ENCODE measurements at places on chromosomes 6 and 20.

DNA sequence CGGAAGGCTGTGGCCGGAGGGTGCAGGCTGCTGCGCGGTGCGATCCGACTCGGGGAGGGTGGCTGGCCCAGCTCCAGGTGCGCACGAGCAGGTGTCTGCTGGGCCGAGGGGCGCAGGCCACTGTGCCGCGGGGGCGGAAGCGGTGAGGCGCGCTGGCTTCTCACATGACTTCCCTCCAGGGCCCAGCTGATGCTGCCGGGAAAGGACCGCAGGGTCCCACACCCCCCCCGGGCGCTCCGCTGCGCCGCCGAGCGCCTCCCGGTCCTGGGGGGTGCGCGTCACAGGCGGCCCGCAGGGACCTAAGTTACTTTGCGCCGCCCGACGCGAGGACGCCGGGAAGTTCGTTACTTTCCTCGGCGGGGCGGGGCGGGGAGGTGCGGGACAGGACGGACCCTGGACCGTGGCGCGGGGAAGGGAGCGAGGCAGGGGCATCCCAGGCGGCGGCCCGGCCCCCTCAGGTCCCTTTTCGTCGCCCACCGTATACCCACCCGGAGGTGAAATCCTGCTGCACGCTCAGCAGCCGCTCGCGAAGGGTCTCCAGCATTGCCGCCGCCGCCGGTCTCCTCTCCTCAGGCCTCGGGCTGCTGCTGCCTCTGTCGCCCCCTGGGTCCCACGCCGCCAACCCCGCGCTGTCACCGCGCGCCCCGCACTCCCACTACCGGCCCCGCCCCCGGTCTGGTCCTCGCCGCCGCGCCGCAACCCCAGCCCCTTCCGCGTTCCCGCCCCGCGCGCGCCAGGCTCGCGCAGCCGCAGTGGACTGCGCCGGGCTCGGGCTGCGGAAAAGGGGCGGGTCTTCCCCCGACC lies at the start of gene DTNBP1:
TSS of gene DTNBP1 (minus strand) at position 703 of the 804 bp plus-strand sequence. CDS start at position 544, 159 bp downstream.
- peak; percentile 92 for DNase-seq

GRCh38 chr6:108423982-108424705 lies 129.3 kb downstream of the AFG1L start:
- no peak for DNase-seq

DNA sequence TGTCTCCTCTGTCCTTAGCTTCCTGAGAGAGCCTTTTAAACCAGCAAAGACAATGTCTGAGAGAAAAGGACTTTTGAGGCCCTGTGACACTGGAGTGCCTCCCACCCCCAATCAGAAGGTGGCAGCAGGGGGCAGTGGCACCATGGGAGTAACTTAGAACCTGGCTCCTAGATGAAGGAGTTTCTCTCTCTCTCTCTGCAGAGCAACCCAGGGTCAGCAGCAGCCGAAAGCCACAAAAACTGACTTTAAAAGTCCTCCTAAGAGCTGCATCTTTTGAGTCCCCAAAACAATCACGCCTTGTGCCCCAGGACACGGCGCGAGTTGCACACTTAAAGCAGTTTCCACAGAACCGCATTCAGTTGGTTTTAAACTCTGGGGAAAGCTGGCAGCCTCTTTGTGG lies 5.3 kb upstream of the TCP11 start:
- DNase-seq, result no peak

GRCh38 chr20:62952373-62952967 lies at the start of gene SLC17A9:
SLC17A9 (plus strand) TSS chr20:62952709; CDS start chr20:62952831, 122 bp downstream.
- no peak for DNase-seq

GRCh38 chr20:51258582-51259165 lies 235.8 kb upstream of the KCNG1 start:
- DNase-seq, result no peak

DNA sequence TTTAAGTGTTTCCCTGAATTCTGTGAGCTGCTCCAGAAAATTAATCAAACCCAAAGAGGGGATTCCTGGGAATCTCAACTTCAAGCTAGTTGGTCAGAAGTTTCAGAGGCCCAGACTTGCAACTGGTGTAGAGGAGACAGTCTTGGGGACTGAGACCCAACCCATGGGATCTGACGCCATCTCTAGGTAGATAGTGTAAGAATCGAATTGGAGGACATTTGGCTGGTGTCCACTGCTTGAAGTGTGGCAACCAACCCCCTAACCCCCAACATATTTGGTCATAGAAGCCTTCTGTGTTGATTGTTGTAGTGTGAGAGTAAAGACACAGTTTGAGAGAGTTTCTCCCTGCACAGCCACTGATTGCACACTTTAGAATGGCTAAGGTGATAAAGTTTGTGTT lies 103.5 kb upstream of the CARMIL1 start:
- no peak for DNase-seq

- DNase-seq, result no peak
Observed at GRCh38 chr6:31727034-31727716, 1.9 kb downstream of the DDAH2 start.

GRCh38 chr6:69294407-69294806 lies 502.4 kb downstream of the LMBRD1 start:
- no peak for DNase-seq

DNA sequence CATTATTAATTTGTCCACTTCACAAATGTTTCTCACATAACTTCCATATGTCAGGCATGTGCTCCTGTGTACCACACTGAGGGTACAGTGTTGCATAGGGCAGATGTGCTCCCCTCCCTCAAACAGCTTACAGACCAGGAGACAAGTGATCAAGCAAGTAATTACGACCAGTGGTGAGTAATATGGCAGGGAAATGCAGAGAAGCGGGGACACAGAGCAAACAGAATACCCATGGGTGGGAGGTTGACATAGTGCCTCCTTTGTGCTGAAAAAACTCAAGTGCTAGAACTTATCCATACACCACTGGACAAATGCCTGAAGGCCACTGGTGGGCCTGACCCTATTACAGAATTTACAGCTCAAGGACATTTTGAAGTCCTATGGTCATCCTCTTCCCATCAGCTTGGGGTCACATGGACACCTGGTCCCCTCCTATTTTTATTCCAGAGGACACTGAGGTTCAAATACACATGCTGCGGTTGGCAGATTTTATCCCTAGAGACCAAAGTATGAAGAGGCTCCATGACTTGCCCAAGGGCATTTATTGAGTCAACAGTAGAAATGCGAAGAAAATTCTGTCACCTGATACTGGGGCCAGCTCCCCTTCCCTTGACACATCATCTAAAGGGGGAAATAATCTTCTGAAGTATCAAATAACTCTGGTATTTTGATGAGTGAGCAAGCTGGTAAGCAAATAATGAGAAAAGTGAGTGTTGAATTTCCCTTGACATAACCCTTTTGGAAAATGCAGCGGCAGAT lies 116.6 kb downstream of the QRSL1 start:
- DNase-seq, result no peak

GRCh38 chr20:47484303-47484702 lies 17.4 kb upstream of the NCOA3 start:
- DNase-seq, result no peak

- no peak for DNase-seq
Observed at GRCh38 chr20:51628533-51629398, 86.2 kb upstream of the NFATC2 start.

DNA sequence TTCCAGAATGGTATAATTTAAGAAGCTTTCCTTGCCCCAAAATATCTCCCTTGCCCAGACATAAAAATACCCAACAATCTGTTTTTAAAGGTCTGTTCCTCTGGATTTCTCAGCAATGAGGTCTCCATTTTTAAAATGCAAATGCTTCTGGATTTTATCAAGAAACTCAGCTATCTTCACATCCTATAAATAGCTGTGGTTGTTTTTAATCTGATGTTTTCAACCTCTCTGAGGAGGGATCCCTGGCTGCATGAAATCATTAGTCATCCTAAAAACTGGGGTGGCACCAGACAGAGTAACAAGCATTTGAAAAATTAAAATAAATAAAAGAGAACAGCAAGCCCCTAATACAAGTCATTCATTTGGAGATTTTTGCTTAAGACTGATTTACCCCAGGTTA lies 168.5 kb upstream of the ID4 start:
- DNase-seq, result no peak

- DNase-seq, result peak; percentile 76
Observed at GRCh38 chr6:26123675-26123946, 36.4 kb downstream of the HFE start.

- DNase-seq, result no peak
Observed at GRCh38 chr6:100838011-100838410, 43.1 kb downstream of the ASCC3 start.

GRCh38 chr20:10047427-10047826 lies 12.6 kb downstream of the ANKEF1 start:
- no peak for DNase-seq

GRCh38 chr6:75770844-75771243 lies 21.8 kb downstream of the MYO6 start:
- no peak for DNase-seq

DNA sequence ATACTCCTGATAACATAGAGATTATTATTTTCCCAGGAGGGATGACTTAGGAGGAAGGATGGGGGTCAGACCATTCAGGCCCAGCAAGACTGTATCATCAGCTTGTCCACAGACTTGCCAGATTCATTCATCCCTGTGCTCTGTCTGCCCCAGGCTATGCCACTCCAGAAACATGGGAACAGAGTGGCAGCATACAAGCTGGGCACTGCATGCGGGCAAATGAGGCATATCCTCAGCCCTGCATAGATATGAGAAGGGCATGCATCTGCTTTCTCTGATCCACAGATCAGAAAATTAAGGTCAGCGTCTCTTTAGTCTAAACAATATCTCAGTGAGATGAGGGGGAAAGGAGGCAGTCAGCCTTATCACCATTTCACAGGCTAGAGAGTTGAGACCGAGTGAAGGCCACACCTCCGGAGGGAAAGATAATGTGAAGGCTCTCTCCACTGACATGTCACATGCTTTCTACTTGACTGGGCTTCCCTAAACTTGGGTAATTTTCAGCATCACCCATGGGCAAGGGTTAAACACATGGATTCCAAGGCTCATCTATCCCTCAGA lies 140.5 kb downstream of the TFAP2B start:
- no peak for DNase-seq

DNA sequence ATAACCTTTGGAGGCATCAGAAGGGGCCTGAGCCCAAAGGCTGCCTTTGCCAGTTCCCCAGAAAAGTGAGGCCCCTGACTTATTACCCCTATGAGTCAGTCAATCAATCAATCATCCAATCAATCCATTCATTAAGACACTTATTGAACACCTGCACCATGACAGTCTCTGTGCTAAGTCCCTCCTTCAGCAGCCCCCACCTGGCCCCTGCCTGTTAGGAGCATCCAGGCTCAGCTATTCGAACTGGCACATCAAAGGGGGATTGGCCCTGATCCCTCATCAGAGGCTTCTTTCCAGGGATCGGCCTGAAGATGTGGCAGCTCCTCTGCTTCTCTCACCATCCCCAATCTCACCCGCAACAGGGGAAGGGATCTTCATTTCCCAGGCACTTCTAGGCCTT lies 27.7 kb upstream of the VEGFA start:
- no peak for DNase-seq

DNA sequence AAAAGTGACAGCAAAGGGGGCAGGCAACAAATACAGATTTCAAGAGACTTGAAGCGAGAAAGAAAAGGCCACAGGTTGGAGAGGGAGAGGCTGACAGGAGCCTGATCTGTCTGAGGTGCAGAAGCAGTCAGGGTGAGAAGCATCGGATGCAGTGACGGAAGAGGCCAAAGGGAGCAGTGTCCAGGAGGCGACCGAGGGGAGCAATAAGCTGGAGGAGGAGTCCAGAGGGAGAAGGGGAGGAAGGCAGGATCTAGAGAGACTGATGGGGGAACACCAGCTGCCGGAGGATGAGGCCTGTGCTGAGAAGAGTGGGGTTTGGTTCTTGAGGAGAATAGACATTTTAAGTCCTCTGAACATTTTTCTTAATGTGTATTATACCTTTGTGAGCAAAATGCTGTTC lies 23.8 kb downstream of the FARS2 start:
- DNase-seq, result no peak

GRCh38 chr6:79902046-79902445 lies 45.3 kb downstream of the ELOVL4 start:
- no peak for DNase-seq

DNA sequence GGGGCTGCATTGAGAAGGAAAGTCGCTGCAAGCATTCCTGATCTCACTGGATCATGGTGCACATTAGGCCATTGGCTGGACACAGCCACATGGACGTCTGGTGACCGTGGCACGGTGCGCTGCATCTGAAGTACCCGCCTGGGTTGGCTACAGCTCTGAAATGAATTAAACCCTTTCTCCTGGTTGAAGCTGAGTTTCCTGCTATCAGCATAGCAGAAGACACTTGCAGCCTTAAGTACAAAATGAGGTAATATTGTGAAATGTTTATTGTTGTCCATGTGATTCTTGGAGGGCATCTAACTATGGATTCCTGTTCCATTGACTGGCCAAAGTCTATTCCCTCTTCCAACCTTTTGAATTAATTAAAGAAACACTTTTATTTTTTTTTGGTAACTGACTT lies 89.8 kb upstream of the ADTRP start:
- DNase-seq, result no peak

- DNase-seq, result no peak
Observed at GRCh38 chr6:134657343-134657742, 292.6 kb downstream of the ALDH8A1 start.

DNA sequence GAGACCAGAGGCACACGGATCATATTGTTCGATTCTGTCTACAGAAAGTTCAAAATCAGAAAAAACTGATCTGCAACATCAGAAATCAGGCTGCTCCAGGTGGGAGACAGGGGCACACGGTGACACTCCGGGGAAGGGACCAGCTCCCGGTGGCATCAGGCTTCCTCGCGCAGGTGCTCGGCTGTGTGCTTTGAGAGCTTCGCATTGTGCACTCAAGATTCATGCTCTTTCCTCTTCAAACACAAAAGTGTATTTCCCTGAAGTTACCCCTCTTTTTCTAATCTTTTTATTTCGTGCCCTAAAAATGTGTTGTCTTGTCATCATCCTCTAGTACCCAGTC lies 108.1 kb downstream of the DLL1 start:
- DNase-seq, result peak; percentile 40

DNA sequence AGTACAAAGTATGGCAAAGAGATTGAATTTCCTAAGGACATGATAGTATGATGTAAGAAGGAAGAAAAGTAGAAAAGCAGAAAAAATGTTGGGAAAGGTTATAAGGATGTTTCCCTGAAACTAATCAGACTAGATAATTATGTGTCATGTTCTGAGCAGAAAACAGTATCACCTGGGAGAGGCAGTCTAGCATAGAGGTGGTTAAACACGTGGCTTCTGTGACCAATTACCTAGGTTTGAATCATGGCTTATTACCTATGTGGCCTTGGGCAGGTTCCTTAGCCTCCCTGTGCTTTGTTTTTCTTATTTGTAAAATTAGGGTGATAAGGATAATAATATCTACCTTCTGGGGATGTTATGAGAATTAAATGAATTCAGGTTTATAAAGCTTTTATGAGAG lies 38.0 kb downstream of the SCGN start:
- DNase-seq, result no peak

- DNase-seq, result no peak
Observed at GRCh38 chr6:8858854-8859331, 423.5 kb upstream of the SLC35B3 start.

GRCh38 chr20:22429175-22430153 lies 154.9 kb downstream of the FOXA2 start:
- DNase-seq, result no peak

- DNase-seq, result no peak
Observed at GRCh38 chr20:38840053-38840893, 34.8 kb downstream of the PPP1R16B start.
